HFFc6 (cell line): ENCODE measurements at places on chromosomes 12 and 14. TPM values are rescaled to one million over a fixed set of nuclear protein-coding genes. Genes with fewer than 3 reads are reported as not detected.

- DNase-seq: no peak
These were observed 160.4 kb upstream of the PWP1 start for GRCh38 chr12:107525063-107525718.

DNA sequence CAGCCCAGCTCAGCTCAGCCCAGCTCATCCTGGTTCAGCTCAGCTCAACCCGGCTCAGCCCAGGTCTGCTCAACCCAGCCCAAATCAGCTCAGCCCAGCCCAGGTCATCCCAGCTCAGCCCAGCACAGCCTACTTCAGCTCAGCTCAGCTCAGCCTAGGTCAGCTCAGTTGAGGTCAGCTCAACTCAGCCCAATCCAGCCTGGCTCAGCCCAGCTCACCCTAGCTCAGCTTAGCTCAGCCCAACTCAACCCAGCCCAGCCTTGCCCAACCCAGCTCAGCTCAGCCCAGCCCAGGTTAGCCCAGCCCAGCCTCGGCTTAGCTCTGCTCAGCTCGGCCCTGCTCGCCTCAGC, 332.3 kb downstream of the TMEM121 start:
- no peak for DNase-seq

The SLCO1B1 gene
- not detected in 3 replicates for total RNA-seq

The ADAM21 gene
- total RNA-seq: 0.29 to 0.69 TPM (median 0.69 TPM) in 3 replicates

The AQP2 gene
- not detected in 3 replicates for total RNA-seq
